ENCODE measurements at places on chromosomes 6 and 20.
A peak's percentile ranks its signal among the peaks of the same experiment; 100 is the strongest.

- DNase-seq, result no peak
These were observed 20.1 kb downstream of the OPRM1 start for GRCh38 chr6:154058963-154059680.

DNA sequence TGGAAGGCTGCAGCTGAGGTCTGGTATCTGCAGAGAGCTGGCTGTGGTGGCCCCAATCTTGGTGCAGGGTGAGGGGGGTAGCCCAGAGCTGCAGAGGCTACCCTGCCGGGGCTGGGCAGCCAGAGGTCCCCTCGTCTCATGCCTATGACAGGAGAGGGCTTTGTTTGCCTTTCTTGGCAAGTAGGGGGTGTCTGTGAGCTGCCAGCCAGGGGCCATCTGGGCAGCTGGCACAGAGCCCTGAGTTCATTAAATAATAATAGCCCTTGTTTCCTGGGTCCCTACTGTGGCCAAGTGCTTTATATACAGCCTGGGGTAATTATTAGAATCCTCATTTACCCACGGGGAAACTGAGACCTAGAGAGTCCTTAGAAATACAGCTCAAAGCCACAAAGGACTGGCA is 66.6 kb downstream of the EZR start:
- DNase-seq, result peak; percentile 53

DNA sequence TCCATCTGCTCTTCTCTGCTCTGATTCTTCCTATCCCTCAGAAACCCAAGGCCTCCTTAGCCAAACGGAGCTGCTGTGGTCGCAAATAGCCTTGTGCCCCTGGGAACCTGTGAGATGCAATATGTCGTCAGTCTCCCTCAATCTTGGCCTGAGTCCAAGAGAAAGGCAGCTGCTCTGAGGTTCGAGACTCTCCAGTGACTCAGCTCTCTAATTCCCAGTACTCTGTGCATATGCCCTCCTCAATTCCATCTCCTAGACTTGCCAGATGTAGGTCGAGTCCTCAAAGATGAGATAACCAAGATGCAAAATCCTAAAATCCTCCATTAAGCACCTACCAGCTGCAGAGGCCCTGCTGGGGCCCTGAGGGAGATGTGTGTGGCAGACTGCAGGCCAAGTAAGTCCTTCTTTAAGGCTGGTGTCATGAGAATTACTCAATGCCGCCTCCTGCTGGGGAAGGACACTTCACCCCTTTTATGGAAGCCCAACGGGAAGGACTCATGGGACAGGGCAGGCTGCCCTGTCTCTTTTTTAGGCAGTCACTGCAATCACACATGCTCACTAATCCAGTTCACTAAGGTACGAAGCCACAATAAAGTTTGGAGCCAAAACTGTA is 28.5 kb downstream of the C6orf15 start:
- DNase-seq, result no peak

DNA sequence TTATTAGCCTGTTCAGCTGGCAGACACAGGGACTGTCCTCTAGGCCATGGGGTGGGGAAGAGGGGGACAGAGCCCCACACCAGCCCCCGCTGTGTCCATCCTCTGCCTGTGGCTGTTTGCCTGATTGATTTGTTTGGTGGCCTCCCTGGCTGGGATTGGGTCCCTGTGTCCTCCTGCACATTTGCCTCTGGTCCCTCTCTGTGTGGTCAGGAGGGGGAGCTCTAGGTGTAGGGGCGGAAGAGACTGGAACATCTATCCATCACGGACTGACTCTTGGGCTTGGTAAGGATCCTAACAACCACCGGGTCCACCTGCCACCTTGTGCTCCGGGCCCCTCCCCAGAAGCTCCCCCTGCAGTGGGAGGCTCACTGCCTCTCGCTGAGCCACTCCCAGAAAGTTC is 38.4 kb upstream of the CCDC167 start:
- DNase-seq, result peak; percentile 56

DNA sequence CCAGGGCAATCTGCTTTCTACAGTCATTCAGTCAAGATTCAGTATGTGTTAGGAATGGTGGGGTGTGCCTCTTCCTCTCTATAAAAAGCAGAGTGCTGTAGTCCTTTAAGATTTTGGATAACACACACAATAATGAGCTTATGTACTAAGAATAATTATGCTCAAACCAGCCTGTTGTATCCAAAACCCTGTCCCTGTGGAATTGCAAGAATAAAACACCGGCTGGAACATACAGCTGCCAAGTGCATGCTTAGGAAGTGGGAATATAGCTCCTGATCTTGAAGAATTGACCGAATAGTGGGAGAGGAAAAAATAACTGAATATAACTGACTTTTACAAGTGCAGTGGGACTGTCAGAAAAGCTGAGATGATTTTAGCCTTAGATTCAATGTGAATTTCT is 979 bp upstream of the MOCS1 start:
- DNase-seq, result no peak

- no peak for DNase-seq
These were observed 34.5 kb downstream of the IL20RA start for GRCh38 chr6:137010128-137010718.

- no peak for DNase-seq
These were observed 1.6 kb downstream of the PSMB9 start for GRCh38 chr6:32855467-32856174.

All from COLO829 (cell line).